ENCODE measurements at places on chromosomes 4 and X.

DNA sequence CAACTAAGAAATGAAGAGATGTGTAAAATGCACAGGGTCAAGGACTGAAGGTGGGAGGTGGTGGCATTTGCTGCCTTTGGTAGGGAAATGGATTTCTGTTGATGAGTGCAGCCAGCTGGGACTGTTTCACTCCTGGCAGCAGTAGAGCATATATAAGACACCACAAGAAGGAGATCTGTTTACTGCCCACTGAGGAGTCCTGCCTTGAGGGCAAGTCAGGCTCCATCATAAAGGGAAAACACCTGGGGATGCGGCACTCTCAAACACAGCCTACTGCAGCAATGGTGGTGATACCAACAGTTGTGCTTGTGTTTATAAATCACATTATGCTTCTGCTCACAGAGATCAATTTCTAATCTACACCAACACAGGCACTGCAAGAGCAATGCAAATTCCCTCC, 222.1 kb downstream of the TACR3 start:
- no peaks in the 10 kb centered on the region for H3K36me3 ChIP-seq
- H3K27ac ChIP-seq: no peak overlapping the region
- no peak overlapping the region for H3K4me3 ChIP-seq
- no peaks in the 10 kb centered on the region for H3K27me3 ChIP-seq

- H3K4me1 ChIP-seq: no peaks in the 10 kb centered on the region
- no peak overlapping the region for H3K4me3 ChIP-seq
- no peak for DNase-seq
Observed at GRCh38 chr4:158824425-158825274, 55.8 kb downstream of the FNIP2 start.

DNA sequence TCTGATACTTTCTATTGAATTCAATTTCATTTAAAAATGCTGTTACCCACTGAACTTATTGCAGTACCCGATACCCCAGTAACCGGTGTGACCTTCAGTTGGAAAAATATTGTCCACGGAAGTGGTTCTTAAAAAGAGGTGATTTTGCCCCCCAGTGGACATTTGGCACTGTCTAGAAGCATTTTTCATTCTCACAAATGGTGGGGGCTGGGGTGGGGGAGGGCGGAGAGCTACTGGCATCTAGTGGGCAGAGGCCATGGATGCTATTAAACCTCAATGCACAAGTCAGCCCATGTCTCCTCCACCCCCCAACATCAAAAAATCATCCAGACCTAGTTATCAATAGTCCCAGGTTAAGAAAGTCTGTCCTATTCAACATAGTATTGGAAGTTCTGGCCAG, 19.6 kb upstream of the CHM start:
- no peak overlapping the region for H3K4me3 ChIP-seq
- H3K27me3 ChIP-seq: no peaks in the 10 kb centered on the region
- H3K36me3 ChIP-seq: no peaks in the 10 kb centered on the region
- H3K27ac ChIP-seq: no peak overlapping the region

- no peak for DNase-seq
- H3K4me3 ChIP-seq: no peak overlapping the region
- H3K36me3 ChIP-seq: no peaks in the 10 kb centered on the region
- H3K27ac ChIP-seq: no peak overlapping the region
- H3K27me3 ChIP-seq: no peaks in the 10 kb centered on the region
- peaks cover 6% of the 10 kb centered on the region for H3K4me1 ChIP-seq
Observed at GRCh38 chr4:71126719-71127118, 133.3 kb downstream of the DCK start.

- H3K27ac ChIP-seq: no peak overlapping the region
- DNase-seq: no peak
- no peaks in the 10 kb centered on the region for H3K36me3 ChIP-seq
- no peak overlapping the region for H3K4me3 ChIP-seq
Observed at GRCh38 chrX:130909469-130910136, 6.6 kb upstream of the ENOX2 start.

DNA sequence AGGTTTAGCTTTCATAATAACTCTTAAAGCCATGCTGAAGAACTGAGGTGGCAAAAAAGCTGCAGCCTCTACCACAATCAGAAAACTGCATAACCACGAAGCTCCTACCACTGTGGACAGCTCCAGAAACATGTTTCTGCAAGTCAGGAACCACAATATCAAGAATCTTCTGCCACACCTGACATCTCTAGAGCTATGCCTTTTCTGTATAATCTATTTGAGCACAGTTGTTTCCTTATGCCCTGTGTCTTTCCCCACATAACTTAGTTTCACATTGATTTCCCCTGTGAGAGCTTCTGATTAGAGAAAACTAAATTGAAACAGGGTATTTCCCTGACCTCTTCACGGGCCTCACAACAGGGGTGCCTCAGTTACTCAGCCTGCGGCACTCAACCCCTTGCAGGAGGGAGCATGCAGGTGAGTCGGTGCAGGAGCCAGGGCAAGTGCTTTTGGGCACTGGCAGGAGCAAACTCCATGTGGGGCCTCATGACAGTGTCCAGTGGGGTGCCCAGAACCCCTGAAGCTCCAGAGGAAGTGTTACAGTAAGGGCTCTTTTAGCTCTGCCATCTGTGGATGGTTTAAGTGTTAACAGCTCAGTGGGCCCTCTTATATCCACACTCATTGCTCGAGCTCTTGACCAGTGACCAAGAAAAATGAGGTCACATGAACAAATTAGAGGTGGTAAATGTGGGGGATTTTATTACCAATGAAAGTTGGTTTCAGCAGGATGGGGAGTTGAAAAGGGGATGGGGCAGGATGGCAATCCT, 132.8 kb upstream of the BMP3 start:
- DNase-seq: no peak
- H3K27ac ChIP-seq: no peak overlapping the region
- H3K4me3 ChIP-seq: no peak overlapping the region
- H3K27me3 ChIP-seq: no peaks in the 10 kb centered on the region

GRCh38 chr4:108834835-108835384, 72.1 kb upstream of the ETNPPL start:
- DNase-seq: peak; percentile 15
- no peaks in the 10 kb centered on the region for H3K27me3 ChIP-seq
- H3K4me1 ChIP-seq: no peaks in the 10 kb centered on the region
- H3K4me3 ChIP-seq: no peak overlapping the region

GRCh38 chr4:169489306-169489705, 123.1 kb downstream of the NEK1 start:
- no peaks in the 10 kb centered on the region for H3K27me3 ChIP-seq
- no peak overlapping the region for H3K27ac ChIP-seq
- H3K4me3 ChIP-seq: no peak overlapping the region
- no peaks in the 10 kb centered on the region for H3K36me3 ChIP-seq
- H3K4me1 ChIP-seq: no peaks in the 10 kb centered on the region

DNA sequence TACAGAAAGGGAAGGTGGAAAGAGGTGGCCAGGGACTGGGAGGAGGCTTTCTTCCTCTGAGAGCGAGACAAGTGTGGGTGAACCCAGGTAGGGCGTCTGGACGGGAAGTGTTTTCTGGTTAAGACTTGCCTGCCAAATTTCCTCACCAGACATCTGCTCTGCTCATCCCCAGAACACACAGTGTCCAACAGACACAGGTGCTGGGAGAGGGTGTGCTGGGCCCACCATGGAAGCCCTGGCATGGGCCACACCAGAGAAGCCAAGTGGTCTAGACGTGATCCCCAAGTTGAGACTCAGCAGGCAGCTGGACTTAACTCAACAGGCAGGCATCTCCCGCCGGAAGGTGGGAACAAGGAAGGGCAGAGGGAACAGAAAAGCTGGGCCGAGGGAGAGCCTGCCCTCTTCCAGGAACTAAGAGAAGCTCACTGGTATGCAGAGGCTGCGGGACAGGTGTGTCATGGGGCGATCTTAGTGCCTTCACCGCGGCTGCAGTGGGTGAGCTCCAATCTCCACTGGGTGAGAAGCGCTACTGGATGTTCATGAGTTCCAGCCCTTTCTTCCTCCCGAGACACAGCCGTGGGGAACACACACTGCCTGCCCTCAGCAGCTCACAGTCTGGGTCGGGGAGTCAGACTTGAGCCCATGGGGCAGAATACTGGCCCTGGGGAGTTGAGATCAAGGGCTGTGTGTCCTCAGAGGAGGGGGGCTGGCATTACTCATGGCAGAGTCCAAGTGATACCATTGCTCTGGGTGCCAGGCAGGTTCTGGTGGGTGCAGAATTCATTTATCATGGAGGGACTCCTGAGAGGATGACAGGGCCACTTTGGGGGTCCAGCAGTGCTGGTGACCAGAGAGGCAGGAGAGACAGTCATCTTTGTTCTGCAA, 110.2 kb downstream of the CPZ start:
- no peak overlapping the region for H3K27ac ChIP-seq
- H3K27me3 ChIP-seq: no peaks in the 10 kb centered on the region
- H3K4me3 ChIP-seq: no peak overlapping the region
- no peak for DNase-seq
- no peaks in the 10 kb centered on the region for H3K4me1 ChIP-seq

Data from naive thymus-derived CD4-positive, alpha-beta T cell (primary cell).